Memory B cell (primary cell): ENCODE measurements at places on chromosomes 7 and 10.

DNA sequence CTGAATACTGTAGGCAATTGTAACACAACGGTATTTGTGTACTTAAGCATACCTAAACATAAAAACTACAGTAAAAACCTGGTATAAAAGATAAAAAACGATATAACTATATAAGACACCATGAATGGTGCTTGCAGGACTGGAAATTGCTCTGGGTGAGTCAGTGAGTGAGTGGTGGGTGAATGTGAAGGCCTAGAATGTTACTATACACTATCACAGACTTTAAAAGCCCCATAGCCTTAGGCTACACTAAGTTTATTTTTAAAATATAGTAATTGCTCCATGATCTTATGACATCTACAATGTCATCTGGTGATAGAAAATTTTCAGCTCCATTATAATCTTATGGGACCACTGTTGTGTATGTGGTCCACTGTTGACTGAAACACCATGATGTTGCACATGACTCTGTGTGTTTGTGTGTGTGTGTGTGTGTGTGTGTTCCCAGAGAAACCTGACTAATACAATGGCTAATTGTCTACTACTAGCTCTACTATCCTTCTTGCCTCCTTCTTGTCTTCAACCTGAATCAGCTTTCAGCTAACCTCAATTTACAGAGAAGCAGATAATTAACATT lies 27.6 kb upstream of the PRPF18 start:
- DNase-seq, result no peak

DNA sequence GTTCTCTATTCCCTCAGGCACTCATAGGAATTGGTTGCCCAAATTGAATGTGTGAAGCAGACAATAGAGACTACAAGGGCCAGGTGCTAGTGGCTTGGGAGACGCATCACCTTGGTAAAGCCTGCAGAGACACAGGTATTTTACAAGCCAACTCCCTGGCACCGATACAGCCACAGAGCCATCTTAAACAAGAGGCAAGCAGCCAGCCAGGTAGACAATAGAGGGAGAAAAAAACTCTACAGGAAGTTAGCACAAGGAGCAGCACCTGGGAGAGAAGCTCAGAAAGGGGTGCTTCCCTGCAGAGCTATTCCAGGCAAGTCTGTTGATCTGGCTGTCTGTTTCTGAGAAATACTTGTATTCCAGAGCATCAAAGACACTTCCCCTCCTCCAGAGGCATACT lies 43.0 kb upstream of the CDK1 start:
- DNase-seq, result no peak

DNA sequence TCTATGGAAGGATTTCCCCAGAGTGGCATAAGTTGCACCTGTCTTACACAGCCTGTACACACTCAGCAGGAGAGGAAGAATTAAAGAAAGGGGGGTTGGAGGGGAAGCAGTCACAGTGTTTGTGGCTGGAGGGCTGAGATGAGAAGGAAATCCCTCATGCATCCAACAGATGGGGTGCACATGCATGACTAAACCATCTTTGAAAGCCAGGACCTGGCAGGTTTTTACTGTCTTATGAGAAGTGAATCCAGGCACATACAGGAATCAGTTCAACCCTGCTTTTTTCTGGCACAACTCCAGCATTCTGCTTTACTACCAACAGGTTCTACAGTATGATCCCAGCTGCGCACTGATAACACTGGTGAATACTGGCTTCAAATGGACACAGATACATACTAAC lies 107.7 kb downstream of the CACNA2D1 start:
- no peak for DNase-seq

DNA sequence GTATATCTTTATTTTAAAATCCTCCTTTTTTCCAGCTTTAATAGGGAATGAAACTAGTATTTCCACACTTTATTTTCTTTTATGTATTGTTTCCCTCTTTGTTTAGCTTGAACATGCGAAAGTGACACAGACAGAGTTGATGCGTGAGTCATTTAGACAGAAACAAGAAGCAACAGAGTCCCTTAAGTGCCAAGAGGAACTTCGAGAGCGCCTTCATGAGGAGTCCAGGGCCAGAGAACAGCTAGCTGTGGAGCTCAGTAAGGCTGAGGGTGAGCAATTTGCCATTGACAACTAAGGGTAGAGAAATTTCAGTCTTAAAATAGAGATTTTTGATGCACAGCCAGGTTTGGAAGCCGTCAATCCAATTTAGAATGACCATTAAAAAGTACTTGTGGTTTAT lies 73.1 kb downstream of the CYP51A1 start:
- DNase-seq, result no peak

DNA sequence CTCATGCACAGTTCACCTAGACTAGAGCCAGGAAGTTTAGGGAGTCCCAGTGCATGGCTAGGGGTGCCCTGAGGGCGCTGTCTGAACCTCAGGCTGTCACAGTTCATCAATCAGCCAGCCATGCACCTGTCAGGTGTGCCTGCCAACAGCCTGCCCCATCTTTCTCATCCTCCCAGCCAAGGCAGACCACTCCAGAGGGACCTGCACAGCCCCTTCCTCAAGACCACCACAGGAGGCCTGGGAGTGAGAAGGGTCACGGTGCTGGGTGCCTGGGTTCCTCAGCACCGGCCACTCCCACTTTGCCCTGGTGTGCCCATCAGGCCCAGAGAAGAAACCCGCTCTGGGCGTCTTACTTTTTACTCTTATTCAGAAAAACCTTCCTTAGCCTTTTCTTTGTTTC lies 8.4 kb downstream of the ATP6V1F start:
- no peak for DNase-seq

DNA sequence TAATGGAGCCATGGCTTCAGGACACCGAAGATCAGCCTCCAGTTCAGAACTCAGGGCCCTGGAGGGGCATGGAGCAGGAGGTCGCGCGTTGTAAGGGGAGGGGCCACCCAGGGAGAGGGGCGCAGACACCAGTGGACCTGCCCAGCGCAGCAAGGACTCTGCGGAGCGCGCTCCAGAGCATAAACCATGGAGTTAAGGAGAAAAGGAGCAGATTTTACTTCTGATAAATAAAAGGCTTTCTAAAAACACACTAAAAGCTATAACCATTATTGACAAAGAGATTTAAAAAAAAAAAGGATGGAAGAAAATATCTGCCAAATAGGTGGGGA lies 10.5 kb downstream of the CALY start:
- no peak for DNase-seq

DNA sequence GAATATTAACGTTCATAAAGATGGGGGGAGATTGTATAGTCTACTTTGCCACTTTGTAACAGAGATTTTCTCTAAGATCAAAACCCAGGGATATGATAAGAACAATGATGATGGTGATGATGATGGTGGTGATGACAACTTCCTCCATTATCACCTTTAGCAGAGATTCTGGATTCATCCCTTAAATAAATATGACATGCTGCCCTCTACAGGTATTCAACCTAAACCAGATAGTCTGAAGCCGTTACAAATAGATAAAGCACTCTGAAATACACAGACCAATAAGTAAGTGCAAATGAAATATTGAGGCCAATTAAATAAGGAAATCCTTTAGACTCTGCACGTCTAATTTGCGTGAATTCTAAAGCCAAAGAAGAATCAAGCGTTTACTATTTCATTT lies 211.5 kb downstream of the CREB5 start:
- no peak for DNase-seq

DNA sequence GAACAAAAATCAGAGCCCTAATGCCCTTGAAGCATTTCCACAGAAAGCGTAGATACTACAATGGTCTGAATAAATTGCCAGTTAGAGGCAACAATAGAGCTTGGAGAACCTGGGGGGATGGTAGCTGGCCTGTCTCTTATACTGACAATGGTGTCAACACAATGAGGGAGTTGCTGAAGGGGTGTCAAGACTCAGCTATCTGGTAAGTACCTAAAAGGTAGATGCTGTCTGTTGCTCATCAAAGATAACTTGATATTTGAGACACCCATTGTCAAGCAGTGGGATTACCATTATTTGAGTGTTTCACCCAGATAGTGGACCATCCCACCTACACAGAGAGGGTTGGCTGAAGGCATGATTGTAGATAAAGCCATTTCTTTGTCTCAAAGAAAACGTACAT lies 72.8 kb downstream of the PDE1C start:
- no peak for DNase-seq

DNA sequence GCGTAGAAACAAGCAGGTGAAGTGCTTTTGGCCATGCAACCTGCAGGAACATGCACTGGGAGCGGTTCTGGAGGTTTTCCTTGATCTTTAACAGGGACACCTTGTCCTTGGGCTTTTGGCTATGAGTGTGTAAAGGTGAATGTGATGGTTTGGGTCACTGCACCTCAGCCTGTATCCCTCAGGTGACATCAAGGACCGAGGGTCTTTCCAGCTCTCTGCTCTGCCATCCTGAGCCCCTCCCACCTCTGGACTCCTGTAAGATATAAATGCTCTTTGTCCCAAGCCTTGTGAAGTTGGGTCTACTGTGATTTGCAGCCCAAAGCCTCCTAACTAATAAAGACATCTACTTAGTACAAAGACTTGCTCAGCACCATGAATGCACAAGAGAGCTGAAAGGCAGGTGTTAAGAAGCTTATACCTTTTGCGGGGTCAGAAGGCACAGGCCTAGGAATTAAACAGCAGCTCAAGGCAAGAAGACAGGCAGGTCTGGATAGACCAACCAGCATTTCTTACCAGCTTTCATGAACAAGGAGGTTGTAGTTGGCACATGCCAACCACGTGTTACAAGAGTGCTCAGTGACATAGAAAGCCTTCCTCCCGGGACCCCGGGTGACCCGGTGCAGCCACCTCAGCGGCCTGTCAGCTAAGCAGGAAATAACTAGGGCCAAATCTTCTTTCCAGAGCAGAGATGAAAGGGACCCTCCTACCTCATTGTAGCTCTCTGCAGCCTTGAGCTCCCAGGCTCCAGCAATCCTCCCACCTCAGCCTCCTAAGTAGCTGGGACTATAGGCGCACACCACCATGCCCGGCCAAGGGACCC lies 89.9 kb downstream of the CARD11 start:
- no peak for DNase-seq

DNA sequence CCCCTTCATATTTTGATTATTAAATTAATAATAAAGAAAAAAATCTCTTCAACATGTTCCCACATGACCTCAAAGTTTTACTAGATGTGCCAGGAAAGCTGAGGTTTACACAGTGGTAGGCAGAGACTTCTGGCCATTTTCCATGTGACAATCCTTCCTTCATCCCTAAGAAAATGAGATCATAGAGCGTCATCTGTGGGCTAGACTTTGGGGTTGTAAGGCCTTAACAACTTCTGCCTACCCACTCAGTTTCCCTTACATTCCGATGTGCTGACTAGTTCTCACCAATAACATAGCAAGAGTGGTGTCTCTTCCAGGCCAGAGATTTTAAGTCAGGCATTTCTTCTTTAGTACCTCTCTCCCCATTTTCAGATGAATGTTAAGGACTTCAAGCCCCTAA lies 171.1 kb upstream of the PHF14 start:
- no peak for DNase-seq

DNA sequence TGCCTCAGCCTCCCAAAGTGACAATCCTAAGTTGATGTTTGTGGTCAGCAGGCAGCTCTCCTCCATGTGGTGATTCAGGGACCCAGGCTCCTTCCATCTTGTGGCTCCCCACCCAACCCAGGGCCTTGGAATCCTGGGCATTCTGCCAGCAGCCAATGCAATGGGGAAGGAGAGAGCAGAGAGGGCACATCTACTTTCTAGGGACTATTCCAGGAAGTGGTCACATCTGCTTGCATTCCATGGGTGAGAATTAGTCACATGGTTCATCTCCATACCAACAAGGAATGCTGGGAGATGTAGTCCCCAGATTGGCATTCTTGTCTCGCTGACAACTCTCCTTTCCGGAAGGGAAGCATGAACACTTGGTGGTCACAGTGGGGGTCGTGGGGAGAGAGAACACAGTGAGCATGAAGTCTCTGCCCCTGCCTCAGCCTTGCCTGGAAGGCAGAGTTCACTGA lies 9.9 kb upstream of the SRRM3 start:
- DNase-seq, result no peak

- no peak for DNase-seq
Observed at GRCh38 chr10:44393051-44393630, 8.2 kb upstream of the CXCL12 start.

GRCh38 chr10:67784474-67784873 lies 53.5 kb downstream of the DNAJC12 start:
- no peak for DNase-seq

- no peak for DNase-seq
Observed at GRCh38 chr10:109887243-109887642, 36.1 kb downstream of the XPNPEP1 start.

DNA sequence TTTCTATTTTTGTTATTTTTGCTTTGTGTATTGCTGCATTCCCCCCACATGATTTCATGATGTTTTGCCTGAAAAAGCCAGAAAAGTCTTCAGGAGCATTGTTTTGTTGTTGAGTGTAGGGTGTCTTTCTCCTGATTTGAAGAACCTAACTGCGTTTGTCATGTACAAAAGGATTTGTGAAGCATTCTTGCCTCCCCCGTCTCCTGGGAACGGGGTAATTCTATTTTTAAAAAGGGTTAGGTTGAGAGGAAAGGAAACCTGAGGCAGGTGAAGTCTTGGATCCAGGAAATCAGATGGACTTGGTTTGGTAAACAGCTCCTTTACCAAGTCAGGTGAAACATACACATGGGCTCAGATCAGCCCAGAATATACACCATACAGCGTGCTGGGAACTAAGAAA lies 26.0 kb upstream of the BTBD16 start:
- no peak for DNase-seq

DNA sequence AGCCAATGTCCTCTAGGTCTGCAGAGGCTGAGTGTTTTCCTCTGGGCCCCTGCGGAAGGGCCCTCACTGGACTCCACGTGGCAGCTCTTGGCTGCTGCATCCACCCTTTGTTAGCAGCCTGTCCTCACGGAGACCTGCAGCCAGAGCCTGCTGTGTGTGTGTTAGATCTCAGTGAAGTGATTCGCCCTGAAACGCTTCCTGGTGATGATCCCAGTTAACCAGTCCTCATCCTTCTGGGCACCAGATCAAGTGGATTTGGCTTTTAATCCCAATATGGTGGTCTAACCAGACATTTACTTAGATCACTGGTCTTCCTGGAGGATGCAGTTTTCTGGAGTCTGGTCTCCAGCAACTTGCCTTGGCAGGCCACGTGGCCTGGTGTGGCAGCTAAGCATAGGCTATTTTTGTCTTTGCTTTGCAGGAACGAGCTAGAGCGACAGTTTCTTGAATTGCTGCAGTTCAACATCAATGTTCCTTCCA lies 39.5 kb upstream of the GJD4 start:
- no peak for DNase-seq

GRCh38 chr10:46317889-46318288 lies 31.1 kb downstream of the ANTXRL start:
- DNase-seq, result no peak

- no peak for DNase-seq
Observed at GRCh38 chr7:76149847-76150691, 51.6 kb upstream of the SRRM3 start.

DNA sequence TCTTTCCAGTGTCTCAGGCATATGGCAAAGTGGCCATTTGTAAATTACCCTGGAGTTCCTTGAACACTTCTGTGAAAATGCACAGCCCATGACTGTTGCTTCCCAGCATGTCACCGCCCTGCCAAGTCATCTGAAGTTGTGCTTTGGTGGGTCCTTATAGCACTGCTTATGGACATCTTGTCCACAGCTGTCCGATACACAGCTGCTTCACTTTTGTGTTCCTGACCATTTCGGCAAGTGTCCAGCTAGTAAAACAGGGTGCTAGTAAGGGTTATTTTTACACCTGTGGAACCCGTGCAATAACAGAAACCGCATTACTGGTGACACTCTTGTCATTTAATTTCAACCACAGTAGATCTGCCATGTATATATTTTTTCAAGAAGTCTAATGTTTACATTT lies 29.7 kb downstream of the PIP4K2A start:
- no peak for DNase-seq

- DNase-seq, result no peak
Observed at GRCh38 chr10:132878091-132878729, 64.2 kb downstream of the CFAP46 start.
